ENCODE measurements at places on chromosomes 4 and X.

DNA sequence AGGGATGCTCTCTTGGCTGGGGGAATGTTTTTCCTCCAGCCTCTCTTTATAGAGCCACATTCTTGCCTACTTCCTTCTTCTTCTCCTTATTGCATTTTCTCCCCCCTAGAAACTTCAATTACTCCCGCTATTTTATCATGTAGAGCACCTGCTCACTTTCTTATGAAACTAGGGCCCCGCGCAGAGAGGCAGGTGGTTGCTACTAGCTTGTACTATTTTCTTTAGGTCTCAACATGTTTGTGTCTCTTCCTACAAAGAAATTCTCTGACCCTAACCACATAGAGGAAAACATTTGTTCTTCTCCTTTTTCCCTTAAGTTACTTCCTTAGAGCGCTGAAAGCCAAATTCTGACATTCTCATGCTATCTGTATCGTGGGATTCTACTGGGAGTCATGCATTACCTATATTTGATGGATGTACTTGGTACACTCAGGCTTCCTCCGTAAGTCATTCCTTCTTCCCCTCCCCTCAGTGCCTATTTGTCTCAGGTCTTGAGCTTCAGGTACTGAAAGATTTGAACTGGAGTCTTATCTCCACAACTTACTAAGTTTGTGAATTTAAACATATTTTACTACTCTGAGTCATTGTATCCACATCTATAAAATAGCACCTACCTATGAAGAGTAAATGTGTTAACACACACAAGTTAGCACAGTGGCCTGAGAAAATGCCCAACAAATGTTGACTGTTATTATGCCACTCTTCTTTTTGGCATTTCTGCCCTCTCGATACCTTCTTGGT lies 159.1 kb upstream of the LEF1 start:
- DNase-seq, result no peak

DNA sequence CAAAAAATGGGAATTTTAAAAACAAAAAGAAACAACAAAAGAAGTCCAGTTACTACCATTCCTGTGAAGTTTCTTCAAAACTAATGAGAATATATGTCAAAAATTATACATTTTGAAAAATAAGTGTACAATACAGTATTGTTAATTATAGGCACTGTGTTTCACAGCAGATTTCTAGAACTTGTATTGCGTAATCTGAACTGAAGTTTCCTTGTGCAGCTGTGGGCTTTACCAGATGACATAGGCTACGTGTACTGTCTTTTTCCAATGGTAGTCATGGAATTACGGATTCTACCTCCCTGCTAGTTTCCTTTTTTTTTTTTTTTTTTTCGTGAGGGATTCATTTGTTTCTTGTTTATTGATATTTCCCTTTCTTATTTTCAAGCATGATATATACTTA lies 113.8 kb upstream of the GABRA2 start:
- DNase-seq, result no peak

GRCh38 chr4:100290585-100290984 lies 100.3 kb upstream of the DDIT4L start:
- no peak for DNase-seq

DNA sequence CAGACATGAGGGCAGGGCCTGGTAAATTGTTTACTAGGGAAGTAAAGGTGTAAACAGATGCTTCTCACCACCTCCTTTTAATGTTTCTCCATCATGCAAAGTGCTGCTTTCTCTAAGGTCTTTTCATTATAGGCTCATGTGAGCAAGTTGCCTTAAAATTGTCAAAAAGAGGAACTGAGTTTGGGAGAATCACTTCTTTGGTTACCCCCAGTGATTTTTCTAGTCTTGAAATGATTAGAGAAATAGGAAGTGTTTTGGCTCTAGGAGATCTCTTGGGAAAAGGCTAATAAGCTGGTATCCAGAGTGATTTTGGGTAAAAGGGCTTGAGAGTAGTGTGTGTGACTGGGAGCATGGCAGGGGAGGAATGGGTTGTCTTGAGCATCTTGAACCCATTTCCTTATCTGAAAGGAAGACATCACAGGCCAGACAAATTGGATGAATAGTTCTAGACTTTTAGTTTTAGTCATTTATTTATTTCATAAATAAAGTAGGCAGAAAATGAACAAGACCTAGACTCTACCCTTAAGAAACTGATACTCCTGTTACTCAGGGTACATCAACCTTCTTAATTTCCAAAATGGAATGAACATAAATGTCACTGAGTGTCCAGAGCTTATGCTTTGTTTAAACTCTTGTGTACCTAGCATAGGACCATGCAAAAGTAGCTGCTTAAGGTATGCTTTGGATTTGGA lies 14.2 kb downstream of the GRPR start:
- no peak for DNase-seq

DNA sequence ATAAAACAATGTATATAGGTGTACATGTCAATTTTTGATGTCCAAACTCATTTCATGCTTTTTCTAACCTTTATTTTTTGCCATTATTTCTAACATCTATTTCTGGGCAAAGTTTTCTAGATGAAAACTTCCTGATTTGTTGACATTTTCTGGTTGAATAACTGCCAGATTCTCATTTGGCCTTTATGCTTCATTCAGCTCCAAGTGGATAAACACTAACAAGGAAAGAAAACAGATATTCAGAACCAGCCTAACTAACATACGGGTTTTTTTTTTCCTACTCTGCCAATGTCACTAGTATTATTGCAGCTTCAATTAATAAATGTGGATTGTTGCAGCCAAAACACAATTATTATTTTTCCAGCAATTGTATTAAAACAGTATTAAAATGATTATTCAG lies 50.9 kb upstream of the RAP1GDS1 start:
- DNase-seq, result no peak
